ENCODE measurements at places on chromosomes 16 and 17.
A peak's percentile ranks its signal among the peaks of the same experiment; 100 is the strongest.

DNA sequence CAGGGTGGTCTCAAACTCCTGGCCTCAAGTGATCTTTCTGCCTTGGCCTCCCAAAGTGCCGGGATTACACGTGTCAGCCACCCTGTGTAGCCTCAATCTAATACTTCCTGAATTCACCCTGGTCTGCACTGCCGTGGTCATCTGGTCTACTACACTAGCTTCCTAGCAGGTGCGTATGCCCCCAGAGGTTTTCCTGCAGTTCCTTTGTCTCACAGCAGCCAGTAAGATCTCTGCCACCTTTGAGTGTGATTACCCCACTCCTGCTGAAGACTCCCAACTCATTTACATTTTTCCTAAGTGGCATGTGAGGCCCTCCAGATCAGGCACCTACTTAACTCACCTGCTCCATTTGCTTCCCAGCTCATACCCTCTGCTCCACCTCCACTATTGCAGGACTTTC lies 5.1 kb upstream of the DDX19A start:
- no peak for DNase-seq

DNA sequence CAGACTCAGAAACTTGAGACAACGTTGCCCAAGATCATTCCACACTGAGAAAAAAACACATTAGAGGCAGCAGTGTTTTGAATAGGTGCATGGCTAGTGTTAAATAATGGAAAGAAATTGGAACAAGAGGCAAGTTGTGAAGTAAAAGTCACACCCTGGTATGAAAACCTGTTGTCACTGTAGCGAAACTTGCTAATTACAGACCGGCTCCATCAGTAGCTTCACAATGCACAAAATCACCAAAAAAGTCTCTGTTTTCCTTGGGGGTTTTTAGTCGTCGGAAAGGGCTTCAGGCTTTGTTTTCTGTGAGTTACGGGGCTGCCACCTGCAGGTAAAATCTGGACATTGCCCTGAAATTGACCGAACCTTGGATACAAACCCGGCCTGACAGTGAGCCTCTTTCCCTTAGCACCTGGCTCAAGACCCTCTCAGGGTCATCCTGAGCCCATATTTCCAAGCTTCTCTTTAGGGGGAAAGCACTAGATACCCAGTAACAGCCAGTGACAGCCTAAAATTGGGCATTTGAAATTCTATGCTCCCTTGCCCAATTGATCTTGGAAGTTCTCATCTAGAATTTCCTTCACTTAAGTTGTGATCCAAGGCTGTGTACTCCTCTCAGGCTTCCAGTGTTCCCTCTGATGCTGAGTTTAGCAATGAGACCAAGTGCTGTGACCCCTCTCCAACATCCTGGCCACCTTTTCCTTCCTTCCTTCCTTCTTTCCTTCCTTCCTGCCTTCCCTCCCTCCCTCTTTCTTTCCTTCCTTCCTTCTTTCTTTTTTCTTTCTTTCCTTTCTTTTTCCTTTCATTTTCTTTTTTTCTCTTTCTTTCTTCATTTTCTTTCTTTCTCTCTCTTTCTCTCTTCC lies 7.2 kb upstream of the GRB2 start:
- DNase-seq, result peak; percentile 61

DNA sequence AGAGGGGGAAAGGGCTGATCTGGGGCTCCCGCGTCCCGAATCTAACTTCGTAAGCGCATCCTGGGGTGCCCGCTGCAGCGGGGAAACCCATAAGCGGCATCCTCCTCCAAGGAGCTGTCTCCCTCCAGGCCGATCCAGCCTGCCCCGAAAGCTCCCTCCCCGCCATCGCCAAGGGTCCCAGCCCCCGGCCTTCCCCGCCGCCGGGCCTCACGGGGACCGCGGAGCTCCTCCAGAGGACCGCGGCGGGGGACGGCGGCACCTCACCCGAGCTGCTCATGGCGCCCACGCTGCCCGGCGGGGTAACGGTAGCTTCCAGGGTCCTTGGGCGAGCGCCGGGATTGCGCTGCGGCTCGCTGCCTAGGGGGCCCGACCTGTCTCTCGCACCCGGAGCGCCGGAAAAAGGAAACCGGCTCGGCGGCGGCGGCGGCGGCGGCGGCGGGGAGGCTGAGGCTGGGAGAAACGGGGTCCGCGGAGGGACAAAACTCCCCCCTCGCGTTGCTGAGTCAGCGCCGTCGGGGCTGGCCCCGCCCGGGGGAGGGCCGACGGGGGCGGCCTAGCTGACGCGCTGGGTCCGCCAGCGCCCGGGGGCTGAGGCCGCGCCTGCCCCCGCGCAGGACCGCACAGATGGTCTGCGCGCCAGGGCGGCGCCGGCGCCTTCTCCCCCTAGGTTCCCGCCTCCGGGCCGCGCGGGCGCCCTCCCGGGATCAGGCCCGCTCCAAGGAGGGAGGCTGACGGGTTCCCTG lies at the start of gene BLMH:
Gene BLMH, minus strand, starts transcription at position 402 of the 743 bp plus-strand sequence. Its CDS starts 125 bp downstream, at position 277.
- peak; percentile 85 for DNase-seq

GRCh38 chr17:46943501-46944393 lies 20.8 kb downstream of the GOSR2 start:
- peak; percentile 77 for DNase-seq

DNA sequence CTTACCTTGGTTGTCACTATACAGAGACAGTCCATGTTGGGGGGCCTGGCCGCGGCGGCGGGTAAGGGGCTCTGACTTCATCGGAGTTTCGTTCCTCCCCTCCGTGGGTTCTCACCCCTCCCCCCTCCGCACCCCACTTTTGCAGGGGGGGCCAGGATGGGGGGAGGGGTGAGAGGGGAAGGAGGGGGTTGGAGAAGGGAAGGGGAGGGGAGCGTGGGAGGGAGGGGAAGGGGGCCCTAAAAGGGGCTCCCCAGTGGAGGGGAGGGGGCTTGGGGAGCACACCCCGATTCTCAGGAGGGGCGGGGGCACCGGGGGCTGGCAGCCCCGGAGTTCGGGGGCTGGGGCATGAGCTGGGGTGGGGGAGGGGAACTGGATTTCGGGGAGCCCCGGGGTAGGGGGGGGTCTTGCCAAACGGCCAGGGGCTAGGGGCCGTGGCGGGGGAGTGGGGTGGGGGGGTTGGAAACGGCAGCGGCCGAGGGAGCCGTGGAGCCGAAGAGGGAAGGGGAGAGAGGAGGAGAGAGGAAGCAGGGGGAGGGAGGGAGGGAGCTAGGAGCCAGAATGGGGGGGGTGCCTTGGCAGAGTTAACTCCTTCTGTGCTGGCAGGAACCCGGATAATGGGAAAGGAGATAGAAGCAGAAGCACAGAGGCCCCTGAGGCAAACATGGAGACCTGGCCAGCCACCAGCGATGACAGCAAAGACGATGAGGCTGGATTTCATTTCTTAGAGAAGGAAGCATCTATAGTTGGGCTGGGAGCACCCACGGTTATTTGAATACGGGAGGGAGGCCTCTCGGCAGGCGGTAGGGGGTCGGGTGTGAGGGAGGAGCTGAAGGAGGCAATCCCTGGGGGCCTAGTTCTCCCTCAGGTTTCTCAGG lies 2.3 kb downstream of the DLG4 start:
- DNase-seq, result peak; percentile 38

Measured in kidney tubule cell (primary cell).